ENCODE measurements at places on chromosomes 11 and 22. TPM values are rescaled to one million over a fixed set of nuclear protein-coding genes. Genes with fewer than 3 reads are reported as not detected.

DNA sequence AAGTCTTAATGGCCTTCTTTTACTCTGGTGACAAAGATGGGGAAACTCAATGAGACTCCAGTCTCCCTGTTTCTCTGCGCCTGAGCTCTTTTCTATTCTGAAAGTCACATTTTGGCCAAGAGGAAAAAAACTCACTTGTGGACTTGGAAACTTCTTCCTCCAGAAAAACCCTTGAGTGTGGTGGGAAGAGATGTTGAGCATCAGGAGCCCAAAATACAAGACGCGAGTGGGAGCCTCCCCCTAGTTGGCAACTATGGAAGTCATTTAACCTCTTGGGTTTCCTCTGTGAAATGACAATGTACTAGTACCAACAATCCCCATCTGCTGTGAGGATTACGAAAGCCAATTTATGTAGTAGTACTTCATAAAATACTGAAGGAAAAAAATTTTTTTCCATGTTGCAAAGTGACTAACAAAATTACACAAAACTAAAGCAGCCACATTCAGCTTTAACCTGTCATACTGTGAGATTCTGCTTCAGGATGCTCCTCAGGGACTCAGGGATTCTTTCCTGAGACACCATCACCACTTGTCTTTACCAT, 524 bp upstream of the SLC25A17 start:
- H3K27me3 ChIP-seq = no peaks in the 10 kb centered on the region
- peaks cover 16% of the 10 kb centered on the region for H3K4me1 ChIP-seq
- DNase-seq = peak; percentile 30
- peak overlapping the region; percentile 95 for H3K4me3 ChIP-seq

- H3K4me1 ChIP-seq = no peaks in the 10 kb centered on the region
- no peak overlapping the region for H3K4me3 ChIP-seq
- H3K27ac ChIP-seq = no peak overlapping the region
- peaks cover 38% of the 10 kb centered on the region for H3K36me3 ChIP-seq
These were observed 60.2 kb downstream of the LRP5 start for GRCh38 chr11:68372625-68373024.

DNA sequence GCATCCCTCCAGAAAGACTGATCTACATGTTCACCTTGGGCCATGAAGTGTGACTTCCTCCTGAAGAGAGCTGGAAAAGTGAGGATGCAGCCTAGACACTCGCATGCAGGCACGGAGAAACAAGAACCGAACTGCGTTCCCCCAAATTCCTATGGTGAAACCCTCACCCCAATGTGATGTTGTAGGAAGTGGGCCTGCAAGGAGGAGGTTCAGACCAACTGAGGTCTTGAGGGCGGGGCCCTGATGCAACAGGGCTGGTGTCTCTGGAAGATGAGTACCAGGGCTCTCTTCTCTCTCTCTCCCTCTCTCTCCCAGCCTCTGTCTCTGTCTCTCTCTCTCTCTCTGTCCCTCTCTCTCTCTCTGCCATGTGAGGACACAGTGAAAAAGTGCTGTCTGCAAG, 501.1 kb downstream of the BRD1 start:
- no peak for DNase-seq
- H3K4me1 ChIP-seq = no peaks in the 10 kb centered on the region
- no peak overlapping the region for H3K4me3 ChIP-seq
- H3K27ac ChIP-seq = no peak overlapping the region

DNA sequence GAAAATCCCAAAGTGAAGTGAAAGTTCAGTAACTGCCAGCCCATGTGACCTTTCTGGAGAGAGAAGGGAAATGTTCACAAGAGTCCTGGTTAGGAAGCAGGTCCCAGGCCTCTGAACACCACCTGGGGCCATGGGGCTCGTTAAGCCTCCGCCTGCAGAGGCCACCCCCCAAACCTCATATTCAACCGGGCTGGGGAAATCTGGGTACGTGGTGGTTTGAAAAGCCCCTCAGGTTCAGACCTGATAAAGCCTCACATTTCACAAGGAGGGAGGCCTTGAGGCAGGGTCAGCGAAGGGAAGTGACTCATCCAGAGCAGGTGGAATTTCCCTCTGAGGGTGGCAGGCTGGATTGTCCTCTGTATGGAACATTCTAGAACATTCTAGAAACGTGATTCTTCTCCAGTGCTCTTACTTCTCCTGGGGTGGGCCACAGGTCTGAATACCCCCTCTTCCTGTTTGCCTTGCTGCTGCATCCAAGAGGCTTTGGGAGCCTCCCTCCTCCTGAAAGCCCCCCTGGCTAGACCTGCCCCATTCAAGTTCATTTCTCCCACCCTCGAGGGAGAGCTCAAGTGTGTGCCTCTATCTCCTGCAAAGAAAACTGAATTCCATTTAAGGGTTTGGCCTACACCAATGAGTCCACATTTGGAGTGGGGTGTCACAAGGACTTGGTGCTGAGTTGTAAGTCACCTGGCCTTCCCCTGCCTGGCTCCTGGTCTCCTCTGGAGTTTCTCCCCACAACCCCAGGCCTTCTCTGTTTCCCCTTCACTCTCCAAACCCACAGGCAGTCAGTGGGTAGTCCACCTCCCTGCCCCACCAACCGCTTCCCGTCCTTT, 6.3 kb downstream of the FXYD2 start:
- DNase-seq = peak; percentile 67
- no peaks in the 10 kb centered on the region for H3K36me3 ChIP-seq
- no peak overlapping the region for H3K4me3 ChIP-seq
- H3K27ac ChIP-seq = peak overlapping the region; percentile 29
- H3K4me1 ChIP-seq = peaks cover 11% of the 10 kb centered on the region
- H3K27me3 ChIP-seq = no peaks in the 10 kb centered on the region

- no peaks in the 10 kb centered on the region for H3K36me3 ChIP-seq
- H3K27ac ChIP-seq = peak overlapping the region; percentile 49
- no peak overlapping the region for H3K4me3 ChIP-seq
- H3K4me1 ChIP-seq = peaks cover 16% of the 10 kb centered on the region
These were observed 63.6 kb upstream of the EP300 start for GRCh38 chr22:41028841-41029240.

DNA sequence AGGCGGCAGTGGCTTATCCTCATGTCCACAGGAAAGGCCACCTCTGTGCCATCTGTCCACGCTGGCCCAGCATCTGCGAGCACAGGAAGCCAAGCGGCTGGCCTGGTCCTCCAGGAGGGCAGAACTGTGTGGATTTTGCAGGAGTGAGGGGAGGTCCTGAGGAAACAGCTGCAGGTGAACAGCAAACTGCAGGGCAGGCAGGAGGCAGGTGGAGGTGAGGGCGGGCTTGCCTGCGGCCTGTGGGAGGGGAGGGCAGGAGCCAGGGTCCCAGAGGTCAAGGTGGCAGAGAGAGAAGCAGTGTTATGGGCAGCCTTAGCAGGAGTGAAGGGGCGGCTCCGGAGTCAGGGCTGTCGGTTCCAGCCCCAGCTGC, 369.7 kb downstream of the SHANK2 start:
- H3K27me3 ChIP-seq = no peaks in the 10 kb centered on the region
- H3K27ac ChIP-seq = no peak overlapping the region
- no peaks in the 10 kb centered on the region for H3K4me1 ChIP-seq
- H3K36me3 ChIP-seq = peaks cover 7% of the 10 kb centered on the region

TMEM151A gene
- not detected for total RNA-seq

DBX1 gene
- total RNA-seq = not detected

RCOR2 gene
- total RNA-seq = not detected
